A172 (cell line): ENCODE measurements at places on chromosomes 6 and 20.

DNA sequence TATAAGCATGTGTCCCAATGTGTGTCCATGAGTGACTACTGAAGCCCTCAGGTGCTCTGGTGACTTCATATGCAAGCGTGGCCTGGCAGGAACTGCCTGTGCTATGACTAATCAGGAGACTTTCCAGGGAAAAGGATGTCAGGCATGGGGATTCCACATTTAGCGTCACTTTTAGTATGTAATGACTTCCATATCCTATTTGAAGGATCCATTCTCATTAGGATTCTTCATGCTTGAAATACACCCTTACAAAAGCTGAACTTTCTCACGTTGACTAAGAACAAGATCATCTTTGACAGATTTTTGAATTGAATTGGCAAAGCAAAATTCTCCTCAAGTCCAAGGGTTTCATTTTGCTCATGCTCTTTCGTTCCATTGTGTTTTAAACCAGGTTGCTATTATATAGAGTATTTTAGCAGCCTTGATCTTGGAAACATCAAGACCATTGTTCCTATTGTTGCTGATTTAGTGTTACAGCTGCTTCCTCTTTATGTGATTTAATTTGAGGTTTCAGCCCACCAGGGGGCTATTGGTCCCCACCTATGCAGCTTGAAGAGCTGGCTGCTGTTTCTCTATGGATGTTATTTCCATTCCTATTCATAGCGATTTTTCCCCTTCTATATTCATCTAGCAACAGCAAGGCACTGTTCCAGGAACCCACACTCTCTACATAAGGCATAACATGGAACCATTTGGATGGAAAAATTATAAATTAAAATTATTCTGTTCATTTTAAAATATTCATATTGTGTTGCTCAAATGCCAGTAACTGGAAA, 418.6 kb downstream of the CDKAL1 start:
- DNase-seq, result peak; percentile 83

DNA sequence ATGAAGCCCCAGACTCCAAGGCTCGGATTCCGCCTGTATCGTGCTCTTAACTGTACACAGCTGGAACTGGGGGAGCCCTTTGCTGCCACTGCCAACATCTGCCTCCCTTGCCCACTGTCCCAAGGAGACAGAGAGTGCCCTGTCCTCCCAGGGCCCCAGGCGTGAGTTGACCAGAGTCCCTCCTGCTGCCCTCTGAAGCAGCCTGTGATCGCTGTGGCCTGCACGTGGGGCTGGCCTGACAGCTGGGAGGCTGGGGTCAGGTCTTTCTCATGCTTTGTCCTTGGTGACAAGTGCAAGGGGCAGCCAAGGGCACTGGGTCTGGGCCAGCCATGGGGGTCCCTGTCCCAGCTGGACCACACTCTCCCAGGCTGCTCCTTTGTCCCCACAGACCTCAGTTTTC, 44.3 kb downstream of the KIAA1755 start:
- no peak for DNase-seq

DNA sequence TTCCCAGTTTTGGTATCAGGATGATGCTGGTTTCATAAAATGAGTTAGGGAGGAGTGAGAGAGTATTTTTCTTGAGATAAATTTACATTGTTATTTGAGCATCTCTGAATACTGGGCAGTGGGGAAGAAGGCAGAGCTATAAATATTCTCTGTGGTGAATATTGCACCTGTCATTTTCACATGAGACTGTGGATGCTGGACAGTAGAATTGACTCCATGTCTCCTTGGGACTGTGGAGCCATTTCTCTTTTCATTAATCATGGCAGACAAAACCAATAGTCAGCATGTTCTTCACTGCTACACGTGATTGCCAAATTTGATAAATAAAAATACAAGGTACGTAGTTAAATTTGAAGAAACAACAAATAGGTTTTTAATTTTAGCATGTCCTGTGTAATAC, 81.2 kb upstream of the PHACTR1 start:
- DNase-seq, result no peak

DNA sequence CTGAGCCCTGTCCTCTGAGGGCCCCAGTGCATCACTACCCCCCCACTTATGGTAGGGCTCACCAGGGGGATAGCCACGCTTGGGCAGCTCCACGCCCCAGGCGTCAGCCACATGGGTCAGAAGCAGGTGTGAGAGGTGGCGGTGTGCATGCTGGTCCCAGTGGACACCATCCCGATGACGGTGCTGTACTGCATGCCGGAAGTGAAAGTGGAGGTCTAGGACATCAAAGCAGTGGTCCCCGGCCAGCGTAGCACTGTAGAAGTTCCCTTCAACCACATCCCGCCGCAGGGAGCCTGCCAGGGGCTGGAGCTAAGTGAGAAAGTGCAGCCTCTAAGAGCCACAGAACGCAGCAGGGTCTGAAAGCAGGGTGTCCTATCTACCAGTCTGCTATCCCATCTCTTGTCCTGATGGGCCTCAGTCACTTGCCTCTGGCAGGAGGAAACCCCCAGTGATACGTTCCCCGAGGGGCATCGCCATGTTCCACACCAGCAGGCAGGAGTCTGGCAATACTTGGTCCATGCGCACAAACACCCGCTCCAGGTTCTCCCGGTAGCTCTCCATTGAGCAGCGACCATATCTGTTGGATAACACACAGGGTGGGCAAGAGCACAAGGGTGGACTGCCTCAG, 2.2 kb downstream of the PCED1A start:
- DNase-seq, result no peak

DNA sequence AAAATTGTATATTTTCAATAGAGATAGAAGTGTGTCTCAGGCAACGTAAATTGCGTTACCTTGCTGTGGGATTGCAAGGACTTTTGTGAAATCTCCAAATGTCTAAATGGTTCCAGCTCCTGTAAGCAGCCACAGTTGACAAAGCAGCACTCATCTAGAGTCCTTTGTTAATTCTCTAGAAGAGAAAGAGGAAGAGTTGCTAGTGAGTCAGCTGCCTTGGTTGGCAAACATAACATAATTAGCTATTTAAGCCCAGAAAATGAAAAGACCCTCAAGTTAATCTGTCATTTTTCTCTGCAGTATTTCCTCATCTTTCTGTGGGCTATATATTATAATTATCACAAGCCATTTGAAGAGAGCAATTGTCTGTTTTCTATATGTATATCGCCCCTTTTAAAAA, 66.4 kb upstream of the FABP7 start:
- no peak for DNase-seq

DNA sequence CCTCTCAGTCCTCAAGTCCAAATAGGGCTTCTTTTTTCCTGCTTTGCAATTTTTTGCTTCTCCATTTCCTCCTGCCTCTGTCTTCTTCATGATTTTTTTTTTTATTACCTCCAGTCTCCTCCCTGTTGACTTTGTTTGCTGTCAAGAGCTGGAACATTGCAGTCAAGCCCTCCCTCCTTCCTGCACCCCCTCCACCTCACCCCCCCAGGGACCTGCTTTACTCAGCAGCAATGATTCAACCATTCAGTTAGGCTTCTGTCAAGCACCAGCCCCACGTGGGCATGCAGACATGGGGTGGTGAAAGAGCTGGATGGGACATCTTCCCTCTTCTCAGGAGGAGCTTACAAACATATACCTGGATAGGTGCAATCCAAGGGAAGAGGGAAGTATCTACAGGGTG, 142.4 kb downstream of the LRFN2 start:
- DNase-seq, result no peak

- DNase-seq, result no peak
Measured at GRCh38 chr6:118660218-118660569, 8.8 kb upstream of the CEP85L start.

DNA sequence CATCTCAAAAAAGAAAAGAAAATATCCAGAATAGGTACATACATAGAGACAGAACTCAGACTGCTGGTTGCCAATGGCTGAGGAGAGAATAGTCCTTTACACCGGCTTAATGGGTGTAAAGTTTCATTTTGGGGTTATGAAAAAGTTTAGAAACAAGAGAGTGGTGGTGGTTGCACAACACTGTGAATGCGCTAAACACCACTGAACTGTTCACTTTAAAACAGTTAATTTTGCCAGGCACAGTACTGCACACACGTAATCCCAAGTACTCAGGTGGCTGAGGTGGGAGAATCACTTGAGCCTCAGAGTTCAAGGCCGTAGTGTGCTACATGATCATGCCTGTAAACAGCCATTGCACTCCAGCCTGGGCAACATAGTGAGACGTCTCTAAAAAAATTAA, 7.6 kb downstream of the ILRUN start:
- no peak for DNase-seq

- DNase-seq, result no peak
Measured at GRCh38 chr6:150310539-150310938, 58.3 kb upstream of the IYD start.

- DNase-seq, result no peak
Measured at GRCh38 chr6:150312395-150312794, 56.4 kb upstream of the IYD start.

DNA sequence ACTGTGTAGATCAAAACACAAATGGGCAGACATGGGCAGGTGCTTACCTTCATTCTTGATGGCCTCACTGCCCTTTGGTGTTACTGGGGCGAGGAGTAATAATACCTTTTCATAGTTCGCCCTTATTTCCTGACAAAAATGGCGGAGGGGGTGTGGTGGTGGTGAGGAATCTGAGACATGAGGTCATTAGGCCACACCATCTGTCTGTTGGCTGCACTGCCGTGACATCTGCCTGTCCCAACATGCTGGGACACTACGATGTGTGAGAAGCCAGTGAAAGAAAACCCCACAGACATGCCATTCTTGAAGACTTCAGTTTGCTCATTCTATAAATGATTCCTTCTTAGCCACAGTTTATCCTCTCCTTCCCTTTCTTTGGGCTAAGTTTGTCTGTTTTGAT, 13.4 kb upstream of the MAPRE1 start:
- DNase-seq, result no peak

- DNase-seq, result no peak
Measured at GRCh38 chr20:37362821-37363220, 16.9 kb downstream of the SRC start.

DNA sequence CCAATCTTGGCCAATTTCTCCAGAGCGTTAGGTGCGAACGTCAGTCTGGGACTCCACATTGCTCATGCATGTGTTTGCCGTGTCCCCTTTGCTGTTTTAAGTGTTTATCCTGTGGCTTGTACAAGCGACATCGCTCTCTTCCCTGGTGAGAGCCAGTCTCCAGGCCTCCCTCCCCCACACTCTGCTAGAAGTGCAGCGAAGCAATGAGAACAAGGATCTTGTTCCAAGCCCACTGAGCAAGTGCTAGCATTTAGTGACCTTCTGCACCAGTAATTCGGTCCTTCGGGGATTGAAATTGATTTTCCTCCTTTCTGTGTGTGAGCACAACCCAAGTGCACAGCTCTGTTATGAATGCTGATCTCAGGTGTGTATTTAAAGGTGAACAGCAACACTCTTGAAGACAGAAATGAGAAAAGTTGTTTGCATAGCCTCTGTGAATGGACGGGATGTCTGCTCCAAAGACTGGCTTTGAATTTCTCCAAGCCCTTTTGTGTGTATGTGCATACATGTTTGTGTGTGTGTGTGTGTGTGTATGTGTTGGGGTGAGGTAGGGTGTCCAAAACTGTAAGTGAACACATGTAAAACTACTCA, 29.0 kb downstream of the CD83 start:
- no peak for DNase-seq

DNA sequence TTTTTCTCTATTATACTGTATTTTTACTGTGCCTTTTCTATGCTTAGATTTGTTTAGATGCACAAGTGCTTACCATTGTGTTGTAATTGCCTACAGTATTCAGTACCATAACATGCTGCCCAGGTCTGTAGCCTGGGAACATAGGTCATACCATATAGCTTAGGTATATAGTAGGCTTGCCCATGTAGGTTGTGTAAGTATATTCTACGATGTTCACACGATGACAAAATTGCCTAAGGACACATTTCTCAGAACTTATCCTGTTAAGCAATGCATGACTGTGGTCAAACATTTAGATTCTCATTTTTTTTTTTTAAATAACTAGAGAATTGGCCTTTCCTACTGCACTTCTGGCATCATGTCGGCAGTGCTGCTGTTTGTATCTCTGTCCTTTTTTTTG, 253.7 kb upstream of the SUPT3H start:
- DNase-seq, result no peak

DNA sequence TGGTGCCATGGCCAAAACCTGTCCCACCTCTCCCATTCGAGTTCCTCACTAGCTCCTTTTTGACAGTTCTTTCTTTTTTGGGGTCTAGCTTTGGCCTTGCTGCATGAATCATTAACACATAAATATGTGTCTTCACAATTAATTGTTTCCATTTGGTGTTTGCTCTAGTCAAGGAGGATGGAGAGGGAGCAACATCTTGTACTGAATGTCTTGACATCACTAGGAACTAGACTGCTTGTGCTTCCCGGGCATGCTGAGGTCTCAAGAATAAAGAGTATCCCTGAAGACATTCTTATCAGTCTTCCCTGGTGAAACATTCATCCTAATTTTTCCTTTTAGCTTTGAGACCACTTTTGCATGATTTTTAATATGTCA, 77.0 kb upstream of the ESR1 start:
- no peak for DNase-seq

- no peak for DNase-seq
Measured at GRCh38 chr6:36345681-36346466, 9.2 kb upstream of the BNIP5 start.

- DNase-seq, result no peak
Measured at GRCh38 chr6:109253366-109253765, 128.9 kb downstream of the CD164 start.

DNA sequence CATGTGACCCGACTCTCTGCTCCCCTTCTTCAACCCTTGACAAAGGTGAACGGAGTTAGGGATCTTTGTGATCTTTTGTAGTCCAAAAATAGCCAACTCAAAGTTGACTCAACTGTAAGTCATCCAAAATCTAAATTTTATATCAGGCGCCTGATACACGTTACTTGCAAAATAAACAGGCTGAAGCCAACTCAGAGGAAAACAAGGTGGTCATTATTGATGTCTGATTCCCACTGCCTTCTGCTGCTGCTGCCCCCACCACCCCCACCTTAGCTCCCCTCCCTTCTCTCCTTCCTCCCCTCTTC, 13.2 kb upstream of the RNF8 start:
- no peak for DNase-seq

GRCh38 chr6:12047304-12047703, 35.2 kb downstream of the HIVEP1 start:
- no peak for DNase-seq

GRCh38 chr6:53860511-53860910, 65.7 kb downstream of the LRRC1 start:
- DNase-seq, result no peak

DNA sequence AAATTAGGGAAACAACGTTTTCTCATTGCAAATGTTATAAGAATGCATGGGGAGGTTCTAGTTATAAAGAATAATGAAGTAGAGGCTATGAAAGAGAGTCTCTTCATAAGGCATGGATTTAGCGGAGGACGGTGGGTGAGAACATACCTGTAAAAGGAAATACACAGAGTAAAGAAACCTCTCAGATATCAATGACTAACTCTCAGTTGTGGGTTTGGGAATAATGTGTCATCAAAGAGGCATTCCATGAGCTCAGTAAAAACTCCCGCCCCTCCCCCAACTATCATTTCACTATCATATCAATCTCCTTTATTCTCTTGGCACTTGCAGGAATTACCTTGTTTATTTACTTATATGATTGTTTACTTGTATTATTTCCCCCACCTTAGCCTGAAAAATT, 695.4 kb downstream of the PTPRT start:
- no peak for DNase-seq
